ENCODE measurements at places on chromosomes 13 and 19.

- DNase-seq, result no peak
Observed at GRCh38 chr13:76790526-76790925, 95.7 kb downstream of the KCTD12 start.

- DNase-seq, result no peak
Observed at GRCh38 chr13:60753641-60754040, 356.6 kb downstream of the TDRD3 start.

DNA sequence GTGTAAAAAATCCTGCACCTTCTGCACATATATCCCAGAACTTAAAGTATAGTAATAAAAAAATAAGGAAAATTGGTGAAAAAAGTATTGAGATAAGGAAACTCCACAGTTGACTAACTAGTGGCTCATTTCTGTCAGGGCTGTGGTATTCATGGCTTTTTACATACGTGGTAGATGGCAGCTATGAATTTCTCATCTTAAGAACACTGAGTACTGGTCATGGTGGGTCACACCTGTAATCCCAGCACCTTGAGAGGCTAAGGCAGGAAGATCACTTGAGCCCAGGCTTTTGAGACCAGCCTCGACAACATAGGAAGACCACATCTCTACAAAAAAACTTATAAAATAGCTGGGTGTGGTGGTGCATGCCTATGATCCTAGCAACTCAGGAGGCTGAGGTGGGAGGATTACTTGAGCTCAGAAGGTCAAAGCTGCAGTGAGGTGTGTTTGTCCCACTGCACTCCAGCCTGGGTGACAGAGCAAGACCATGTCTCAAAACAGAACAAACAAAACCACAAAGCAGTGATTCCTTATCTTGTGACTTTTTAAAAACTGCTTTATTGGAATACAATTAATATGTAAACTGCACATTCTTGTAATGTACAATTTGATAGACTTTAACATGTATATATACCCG lies 16.8 kb downstream of the SLAIN1 start:
- DNase-seq, result no peak

- no peak for DNase-seq
Observed at GRCh38 chr13:93621051-93621450, 394.4 kb downstream of the GPC6 start.

GRCh38 chr19:32526895-32527294 lies 54.1 kb upstream of the PDCD5 start:
- no peak for DNase-seq

DNA sequence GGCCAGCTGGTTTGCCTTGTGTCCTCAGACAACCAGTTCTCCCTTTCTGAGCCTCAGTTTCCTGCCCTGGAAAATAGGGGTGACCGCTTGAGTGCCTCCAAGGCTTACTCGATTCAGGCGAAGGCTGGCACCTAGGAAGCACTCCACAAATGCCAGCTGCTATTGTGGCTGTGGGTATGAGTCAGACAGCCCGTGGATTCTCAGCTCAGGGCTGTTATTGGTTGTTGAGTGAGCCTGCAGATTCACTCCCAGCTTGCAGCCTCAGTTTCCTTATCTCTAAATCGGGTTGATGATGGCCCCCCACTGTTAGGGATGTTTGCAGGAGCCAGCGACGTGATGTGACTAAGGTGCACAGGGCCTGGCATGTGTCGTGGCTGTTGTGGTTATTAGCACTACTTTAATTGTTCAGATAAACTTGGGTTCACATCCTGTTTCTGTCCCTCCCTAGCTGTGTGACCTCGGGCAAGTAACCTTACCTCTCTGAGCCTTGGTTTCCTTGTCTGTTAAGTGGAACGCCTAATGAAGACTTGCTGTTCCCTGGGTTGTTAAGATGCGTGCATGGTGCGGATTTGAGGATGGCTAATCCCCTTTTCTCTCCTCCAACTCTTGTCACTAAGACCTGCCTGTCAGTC lies 2.4 kb downstream of the MARK4 start:
- DNase-seq, result no peak
